ENCODE measurements at places on chromosomes 3 and 15.

DNA sequence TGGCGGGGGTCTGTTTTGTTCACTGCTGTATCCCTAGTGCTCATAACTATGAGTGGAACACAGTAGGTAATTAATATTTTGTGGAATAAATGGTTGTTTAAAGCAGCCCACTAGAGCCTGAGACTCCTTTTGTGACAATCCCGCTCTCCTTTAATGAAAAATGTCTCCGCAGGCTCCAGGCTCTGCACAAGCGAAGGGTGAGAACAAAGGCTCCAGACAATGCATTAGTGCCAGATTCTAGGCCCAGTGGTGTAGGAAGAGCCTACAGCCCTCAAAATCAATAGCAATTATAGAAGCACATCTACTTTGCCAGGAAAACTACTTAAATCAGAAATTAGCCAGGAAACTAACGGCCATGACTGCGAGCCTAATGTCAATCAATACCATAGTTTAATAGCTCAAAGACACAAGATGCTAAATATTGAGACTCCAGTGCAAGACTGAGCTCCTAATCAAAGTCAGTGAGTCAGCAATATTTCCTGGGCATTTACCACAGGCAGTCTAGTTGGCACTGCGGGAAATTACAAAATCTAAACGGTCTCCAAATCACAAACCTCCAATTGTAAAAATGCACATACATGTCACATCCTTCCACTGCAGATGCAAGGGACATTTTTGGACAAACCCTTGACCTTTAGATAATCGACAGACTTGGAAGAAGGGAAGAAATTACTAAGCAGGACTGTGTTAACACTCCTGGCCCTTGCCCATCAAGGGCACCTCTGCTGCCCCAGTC is 2.3 kb downstream of the ANXA2 start:
- no peak for DNase-seq

- no peak for DNase-seq
Observed at GRCh38 chr15:73268457-73268856, 100.3 kb downstream of the HCN4 start.

- DNase-seq: no peak
Observed at GRCh38 chr3:70010346-70010745, 10.8 kb downstream of the SAMMSON start.

GRCh38 chr3:76131396-76132153 is 346.2 kb upstream of the ZNF717 start:
- DNase-seq: no peak

- DNase-seq: no peak
Observed at GRCh38 chr15:68126396-68126795, 72.3 kb downstream of the PIAS1 start.

GRCh38 chr3:143897576-143898295 is 49.5 kb upstream of the SLC9A9 start:
- no peak for DNase-seq

GRCh38 chr3:40828741-40829415 is 304.1 kb downstream of the ZNF621 start:
- no peak for DNase-seq

- no peak for DNase-seq
Observed at GRCh38 chr15:90901175-90902039, 1.7 kb upstream of the MAN2A2 start.

GRCh38 chr3:49018707-49019006 is 277 bp upstream of the DALRD3 start:
- DNase-seq: no peak

DNA sequence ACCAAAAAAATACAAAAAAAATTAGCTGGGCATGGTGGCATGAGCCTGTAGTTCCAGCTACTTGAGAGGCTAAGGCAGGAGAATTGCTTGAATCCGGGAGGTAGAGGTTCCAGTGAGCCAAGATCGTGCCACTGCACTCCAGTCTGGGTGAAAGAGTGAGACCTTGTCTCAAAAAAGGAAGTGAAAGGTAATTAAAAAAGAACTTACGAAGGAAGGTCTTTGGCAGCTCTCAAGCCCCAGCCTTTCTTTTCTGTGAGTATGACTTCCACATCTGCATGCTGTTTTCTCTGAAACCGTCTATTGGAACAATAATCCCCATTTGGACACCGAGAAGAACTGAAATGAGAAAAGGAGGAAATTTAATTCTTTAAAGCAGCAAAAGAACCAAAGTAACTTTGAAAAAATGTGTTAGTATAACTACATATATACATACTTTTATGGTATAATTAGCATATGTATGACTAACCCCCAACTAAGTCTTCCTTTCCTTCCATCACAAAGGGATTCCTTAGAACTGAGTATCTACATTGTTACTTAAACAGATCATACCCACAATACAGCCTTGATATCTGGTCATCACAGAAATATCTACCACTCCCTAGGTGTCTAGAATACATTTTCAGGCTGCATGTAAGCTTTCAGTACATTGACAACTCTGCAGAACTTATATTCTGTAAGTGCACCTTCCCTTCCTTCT is 50.1 kb downstream of the SETD2 start:
- DNase-seq: peak; percentile 40

GRCh38 chr3:128950223-128950938 is 43.5 kb downstream of the CFAP92 start:
- peak; percentile 52 for DNase-seq

DNA sequence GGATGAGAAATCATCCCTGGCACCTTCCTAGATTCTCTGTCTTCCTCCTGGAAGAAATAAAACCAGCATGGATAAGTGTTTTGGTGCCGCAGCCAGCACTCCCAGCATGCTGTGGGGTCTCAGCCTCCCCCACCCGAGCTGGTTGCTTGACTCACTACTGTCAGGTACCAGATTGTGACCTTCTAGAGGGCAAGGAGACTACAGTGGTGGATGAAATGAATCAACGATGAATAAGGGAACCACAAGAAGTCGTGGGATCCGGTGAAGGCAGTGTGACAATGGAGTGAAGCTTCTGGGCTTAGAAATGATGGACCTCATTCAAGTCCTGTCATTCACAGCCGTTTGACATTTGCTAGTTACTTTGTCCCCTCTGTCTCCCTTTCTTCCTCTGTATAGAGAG is 50.2 kb upstream of the SLCO3A1 start:
- no peak for DNase-seq

DNA sequence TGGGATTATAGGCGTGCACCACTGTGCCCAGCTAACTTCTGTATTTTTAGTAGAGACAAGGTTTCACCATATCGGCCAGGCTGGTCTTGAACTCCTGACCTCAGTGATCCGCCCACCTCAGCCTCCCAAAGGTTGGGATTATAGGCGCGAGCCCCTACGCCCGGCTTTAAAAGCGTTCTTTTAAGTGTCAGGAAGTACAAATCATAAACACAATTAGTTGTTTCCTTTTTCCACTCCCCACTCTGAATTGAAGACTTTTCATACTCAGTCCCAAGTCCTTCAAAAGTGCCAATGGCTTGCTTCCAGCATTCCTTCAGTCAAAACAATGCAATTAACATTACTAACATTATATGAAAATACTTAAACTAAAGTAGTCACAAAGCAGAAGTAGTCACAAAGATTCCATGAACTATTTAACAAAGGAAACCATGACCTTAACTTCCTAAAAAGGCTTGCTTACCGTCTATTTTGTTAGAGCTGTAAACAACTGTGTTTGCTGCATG is 8.1 kb downstream of the WDR82 start:
- no peak for DNase-seq

GRCh38 chr3:117756563-117756962 is 1047.0 kb downstream of the TUSC7 start:
- DNase-seq: no peak

- DNase-seq: no peak
Observed at GRCh38 chr3:67357610-67358458, 296.6 kb downstream of the SUCLG2 start.

DNA sequence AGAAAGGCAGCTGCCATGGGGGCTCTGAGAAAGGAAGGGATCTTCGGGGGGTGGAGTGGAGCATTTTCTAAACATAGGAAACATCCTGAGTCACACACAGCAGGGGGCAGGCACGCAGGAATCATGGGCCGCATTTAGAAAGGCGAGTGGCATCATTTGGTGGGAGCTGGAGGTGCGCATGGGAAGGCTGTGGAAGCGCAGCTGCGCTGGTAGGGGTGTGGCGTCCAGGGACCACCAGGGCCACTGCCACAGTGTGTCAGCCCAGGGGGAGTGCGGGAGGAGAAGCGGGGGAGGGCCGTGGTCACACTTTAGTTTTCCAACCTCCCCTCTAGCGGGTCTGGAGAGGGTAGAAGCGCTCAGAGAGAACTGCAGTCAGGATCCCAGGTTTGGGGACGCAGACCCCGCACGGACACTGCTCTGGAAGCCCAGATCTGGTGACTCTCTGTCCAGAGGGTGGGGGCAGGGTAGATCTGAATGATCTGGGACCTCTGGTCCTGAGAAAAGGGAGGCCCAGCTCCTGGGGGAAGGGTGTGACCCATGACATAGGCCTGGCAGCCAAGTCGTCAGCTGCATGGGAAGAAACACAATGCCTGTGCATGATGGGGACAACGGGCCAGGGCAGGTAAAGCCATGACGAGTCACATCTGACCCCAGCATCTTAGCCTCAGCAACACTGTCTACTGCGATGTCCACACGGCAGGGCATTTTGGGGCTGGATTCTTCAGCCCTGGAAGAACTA is 88.0 kb upstream of the IQSEC1 start:
- peak; percentile 61 for DNase-seq

- DNase-seq: no peak
Observed at GRCh38 chr3:43413676-43414368, 127.5 kb downstream of the SNRK start.

DNA sequence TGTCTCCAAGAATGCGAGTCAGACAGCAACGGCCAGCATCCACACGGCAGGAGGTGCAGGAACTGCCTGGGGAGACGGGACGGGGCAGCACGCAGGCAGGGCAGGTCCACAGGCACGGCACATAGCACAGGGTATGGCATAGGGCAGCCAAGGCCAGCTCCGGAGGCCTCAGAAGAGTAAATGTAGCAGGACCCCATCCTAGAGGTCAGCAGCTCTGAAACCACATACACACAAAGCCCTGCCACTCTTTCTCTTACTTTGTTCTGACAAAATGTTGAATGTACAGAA is 26.9 kb downstream of the ZXDC start:
- DNase-seq: no peak

DNA sequence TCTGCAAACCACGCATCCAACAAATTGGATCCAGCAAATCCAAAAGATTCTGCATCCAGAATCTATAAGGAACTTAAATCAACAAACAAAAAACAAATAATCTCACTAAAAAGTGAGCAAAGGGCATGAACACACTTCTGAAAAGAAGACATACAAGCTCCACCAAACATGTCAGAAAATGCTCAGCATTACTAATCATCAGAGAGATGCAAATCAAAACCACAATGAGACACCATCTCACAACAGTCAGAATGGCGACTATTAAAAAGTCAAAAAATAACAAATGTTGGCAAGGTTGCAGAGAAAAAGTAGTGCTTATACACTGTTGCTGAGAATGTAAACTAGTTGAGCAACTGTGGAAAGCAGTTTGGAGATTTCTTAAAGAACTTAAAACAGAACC is 21.6 kb upstream of the SLC25A36 start:
- DNase-seq: no peak

GRCh38 chr3:43869491-43869890 is 178.8 kb downstream of the ABHD5 start:
- DNase-seq: peak; percentile 35

- DNase-seq: no peak
Observed at GRCh38 chr3:72579581-72580245, 268.5 kb downstream of the SHQ1 start.

DNA sequence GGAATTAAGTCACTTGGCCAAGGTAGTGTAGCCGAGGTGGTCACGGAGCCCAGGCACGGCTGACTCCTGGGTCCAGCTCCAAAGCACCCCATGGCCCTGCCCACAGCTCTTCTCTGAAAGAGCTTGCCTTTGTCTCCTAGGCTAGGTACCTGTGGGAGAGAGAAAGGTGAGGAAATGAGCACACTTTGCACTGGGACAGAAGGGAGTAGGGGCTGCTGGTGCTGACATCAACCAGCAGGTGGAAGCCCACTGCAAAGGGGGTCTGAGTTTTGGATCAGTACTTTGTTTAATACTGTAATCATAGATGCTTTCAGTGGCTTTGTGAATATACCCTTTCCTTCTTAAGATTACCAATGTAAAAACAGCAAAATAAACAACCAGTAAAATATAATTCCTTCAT is 128.3 kb upstream of the EIF1B start:
- no peak for DNase-seq

GRCh38 chr3:73624821-73625665 is at the start of gene PDZRN3:
TSS of gene PDZRN3 (minus strand) at chr3:73624941.
- peak; percentile 33 for DNase-seq

DNA sequence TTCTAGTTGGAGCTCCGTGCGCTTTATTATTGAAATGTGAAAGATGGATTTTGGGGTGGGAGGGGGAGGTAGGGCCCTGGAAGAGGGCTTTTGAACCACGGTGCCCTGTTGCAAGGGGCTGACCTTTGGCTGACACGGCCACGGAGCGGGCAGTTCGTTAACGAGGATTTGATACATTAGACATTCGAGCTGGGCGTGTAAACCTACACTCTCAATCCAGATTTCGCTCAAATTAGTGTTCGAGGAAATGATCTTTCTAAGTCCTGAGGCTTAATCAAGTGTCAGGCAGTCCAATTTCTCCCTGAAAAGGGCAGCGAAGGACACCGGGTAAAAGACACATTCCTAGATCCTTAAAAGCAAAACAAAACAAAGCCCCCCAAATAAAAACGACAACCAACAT is 13.0 kb downstream of the ZIC1 start:
- DNase-seq: no peak

DNA sequence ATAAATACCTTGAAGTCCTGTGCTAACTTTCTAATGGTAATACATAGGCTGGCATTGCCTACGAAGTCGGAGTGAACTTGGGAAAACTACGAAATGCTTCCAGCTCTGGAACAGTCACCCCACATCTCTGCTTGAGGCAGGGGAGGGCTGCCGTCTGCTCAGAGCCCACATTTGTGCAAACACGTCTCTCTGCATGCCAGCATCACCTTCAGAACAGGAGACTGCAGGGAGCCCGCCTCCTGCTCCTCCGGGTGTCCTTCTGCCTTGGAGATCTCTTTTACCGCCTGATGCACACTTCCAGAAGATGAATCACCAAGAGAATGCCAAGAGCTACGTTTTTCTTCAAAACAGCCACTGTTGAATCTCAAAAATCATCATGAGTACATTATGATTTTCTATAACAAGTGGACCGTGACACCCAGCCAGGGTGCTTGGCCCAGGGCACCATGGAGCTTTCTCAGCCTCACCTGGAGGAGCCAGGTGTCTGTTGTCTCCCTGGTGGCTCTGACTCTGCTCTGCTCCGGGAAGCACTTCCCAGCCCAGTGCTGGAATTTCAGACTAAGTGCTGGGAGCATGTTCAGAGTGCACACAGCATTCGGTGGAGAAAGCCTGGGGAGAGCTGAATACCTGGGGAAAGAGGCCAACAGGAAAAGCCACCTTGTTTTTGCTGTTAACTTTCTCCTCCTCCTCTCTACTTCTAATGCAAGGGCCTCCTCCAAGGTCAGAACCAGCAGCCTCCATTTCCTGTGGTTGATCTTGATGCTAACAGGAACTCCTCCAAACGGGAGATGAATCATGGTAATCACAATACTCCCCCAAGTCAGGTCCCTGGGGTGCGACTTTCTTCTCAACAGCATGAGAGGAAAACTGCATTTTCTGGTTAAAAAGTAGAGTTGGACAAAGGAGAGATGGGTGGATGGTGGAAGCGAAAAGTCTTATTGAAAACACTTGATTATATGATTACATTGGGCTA is 467.7 kb downstream of the GABRG3 start:
- no peak for DNase-seq

GRCh38 chr15:96416934-96417759 is 86.6 kb downstream of the NR2F2 start:
- peak; percentile 39 for DNase-seq

- no peak for DNase-seq
Observed at GRCh38 chr3:59978979-59979378, 929.2 kb upstream of the CFAP20DC start.

- DNase-seq: peak; percentile 78
Observed at GRCh38 chr3:101780661-101781060, 1.6 kb downstream of the NXPE3 start.
